ENCODE measurements at places on chromosomes 3 and 15.

GRCh38 chr3:134080761-134081160 is 51.0 kb upstream of the SLCO2A1 start:
- DNase-seq: no peak

DNA sequence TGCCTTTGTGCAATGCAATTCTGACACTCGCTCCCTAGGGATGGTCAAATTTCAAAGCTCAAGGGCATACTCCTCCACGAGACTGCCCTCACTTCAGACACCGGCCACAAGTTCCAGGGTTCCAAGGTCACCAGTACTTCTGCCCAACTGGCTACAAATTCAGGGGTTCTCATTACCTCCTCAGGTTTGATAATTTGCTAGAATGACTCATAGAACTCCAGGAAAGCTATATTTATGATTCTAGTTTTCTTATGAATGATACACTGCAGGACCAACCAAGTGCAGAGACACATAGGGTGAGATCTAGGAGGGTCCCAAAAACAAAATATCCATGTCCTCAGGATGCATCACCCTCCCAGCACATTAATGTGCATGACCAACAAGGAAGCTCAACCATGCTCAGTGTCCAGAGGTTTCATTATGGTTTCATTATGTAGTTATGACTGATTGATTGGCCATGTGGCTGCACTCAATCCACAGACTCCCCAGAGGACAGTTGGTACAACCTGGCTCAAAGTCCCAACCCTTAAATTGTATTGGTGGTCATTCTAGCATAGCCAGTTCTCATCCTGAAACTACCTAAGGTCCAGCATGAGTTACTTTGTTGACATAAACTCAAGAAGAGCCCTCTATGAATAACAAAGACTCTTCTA is 170.4 kb upstream of the LRRN1 start:
- DNase-seq: no peak

DNA sequence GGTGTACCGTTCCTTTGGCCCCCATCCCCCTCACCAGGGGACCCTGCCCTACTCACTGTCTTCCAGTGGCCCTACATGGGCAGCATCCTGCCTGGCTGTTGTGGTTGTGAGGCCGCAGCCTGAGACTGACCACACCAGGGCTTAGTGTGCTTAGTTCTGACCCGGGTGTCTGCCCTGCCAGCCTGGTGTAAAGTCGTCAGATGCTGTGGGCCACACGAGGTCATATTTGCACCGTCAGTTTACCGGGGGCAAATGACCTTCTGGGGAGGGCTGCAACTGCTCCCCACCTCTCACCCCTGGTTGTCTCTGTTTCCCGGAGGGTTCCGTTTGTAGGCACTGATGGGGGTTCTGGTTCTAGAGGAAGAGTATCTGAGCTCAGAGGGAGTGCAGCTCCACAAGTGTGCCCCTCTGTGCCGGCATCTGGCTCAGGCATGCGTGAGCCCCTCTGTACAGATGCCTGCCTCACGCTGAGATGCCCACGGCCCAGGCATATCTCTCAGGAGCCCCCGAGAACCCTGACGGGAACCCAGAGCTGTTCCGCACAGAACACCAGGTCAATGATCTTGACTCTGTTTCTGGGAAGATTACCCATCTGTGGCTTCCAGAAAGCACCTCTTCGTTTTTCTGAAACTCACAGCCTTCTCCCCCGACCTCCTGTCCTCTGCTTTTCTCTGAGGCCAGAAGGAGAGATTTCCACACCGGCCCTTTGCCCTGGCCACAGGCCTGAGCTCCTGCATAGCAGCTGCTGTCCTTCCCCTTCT is 19.2 kb downstream of the KLF13 start:
- DNase-seq: no peak

GRCh38 chr3:27174530-27174929 is 194.7 kb downstream of the NEK10 start:
- no peak for DNase-seq

Measured in hepatic stellate cell (primary cell).